ENCODE measurements at places on chromosomes 12 and 14.

DNA sequence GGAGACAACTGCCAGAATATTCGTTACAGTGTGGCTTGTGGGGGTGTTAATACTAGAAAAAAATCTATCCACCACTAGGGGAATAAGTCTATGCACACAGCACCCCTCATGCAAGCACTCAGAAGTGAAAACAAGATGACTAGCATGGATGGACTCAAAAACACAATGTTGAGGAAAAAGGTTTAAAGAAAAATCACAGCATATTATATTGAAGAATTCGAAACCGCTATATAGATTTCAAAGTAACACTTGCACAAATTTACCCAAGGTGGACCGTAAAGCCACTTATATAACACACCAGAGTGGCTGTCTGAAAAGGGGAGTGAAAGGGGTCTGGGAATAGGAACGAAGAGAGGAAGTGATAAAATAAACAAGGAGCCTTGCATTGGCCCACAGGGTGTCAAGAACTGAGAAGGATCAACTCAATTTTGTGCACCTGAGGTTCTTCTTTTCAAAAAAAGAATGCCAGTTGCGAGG is 544 bp downstream of the ABCD4 start:
- no peak for DNase-seq

DNA sequence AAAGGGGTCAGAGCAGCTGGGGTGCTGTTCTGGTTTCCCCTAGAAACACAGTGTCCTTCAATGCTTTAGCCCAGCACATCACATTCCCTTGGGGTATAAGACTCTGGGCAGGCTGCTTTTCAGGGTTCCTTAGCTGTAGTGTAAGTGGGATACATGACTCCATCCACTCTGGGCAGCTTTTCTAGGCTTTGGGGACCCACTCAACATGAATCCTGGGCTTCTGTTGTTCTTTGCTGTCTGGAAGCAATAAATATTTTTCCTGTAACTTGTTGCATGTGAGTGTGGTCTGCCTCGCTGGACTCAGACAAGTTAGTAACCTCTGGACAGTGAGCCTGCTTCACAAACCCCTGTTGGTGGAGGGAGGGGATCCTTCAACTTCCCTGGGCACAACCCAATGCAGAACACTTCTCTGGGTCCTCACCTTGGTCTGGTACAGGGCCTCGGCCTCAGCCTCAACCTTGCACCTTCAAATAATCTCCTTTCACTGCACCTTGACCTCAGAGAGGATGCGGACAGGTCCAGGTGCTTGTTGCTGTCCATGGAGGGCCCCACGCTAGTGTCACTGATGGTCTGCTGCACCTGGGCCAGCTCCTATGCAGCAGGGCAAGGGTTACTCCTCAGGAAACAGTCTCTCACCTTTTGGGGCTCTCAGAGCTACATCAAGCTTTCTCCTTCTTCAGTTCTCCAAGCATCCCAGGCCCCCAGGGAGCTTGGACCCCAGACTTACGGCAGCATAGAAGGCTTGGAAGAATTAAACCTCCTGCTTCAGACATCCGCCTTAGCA is 13.5 kb upstream of the KRT73 start:
- no peak for DNase-seq

- DNase-seq = no peak
Observed at GRCh38 chr14:60722357-60723115, 1.6 kb downstream of the SIX4 start.

- no peak for DNase-seq
Observed at GRCh38 chr12:99035803-99036202, 390.7 kb downstream of the APAF1 start.

GRCh38 chr12:77372026-77372425 is 306.7 kb upstream of the E2F7 start:
- no peak for DNase-seq

- DNase-seq = no peak
Observed at GRCh38 chr14:22561661-22562579, 27.1 kb downstream of the DAD1 start.

GRCh38 chr14:69960296-69960695 is 81.1 kb downstream of the SMOC1 start:
- DNase-seq = no peak

DNA sequence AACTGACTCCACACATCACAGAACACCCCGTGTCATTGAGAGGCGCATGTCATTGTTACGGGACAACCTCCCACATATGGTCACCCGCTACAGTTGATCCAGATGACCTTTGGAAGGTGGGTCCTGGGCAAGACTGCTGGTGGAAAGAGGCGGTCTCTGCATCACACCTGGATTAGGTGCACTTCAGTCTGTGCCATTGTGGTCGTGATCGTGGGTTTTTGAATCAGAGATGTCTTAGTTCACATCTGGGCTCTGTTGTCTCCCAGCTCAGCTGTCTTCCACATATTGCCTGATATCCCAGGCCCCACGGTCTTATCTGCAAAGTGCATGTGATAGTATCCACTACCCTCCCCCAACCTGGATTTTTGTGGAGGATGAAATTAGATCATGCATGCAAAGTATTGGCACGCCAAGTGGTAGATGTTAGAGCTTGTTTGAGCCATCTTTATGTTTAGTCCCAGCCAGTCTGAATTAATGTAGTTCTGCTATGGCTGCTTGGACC is 208.7 kb upstream of the FOXN3 start:
- DNase-seq = no peak

GRCh38 chr12:22856178-22856577 is 231.2 kb downstream of the ETNK1 start:
- DNase-seq = no peak

DNA sequence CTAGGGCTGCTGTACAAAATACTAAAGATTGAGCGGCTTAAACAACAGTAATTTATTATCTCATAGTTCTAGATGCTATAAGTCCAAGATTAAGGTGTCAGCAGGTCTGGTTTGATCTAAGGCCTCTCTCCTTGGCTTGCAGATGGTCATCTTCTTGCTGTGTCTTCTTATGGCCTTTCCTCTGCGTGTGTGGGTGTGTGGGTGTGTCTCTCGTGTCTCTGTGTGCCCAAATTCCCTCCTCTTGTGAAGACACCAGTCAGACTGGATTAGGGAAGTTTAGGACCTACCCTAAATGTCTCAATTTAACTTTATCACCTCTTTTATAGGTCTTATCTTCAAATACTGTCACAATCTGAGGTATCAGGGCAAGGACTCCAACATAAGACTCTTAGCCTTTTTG is 28.3 kb downstream of the DDHD1 start:
- DNase-seq = no peak
